ENCODE measurements at places on chromosomes 3 and 15.

- no peak for DNase-seq
Measured at GRCh38 chr15:68993276-68993675, 21.2 kb upstream of the NOX5 start.

DNA sequence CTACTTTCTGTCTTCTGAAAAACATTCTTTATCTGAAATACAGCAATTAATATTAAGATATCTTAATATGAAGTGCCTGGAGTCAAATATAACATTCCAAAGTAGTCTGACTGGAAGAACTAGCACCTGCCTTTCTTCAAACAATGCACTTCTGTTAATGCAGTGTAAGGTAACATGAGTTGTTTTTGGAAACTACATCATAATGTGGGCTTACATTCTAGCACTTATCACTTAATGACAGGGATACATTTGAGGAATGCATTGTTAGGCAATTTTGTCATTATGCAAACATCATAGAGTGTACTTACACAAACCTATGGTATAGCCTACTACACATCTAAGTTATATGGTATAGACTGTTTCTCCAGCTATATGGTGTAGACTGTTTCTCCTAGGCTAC, 49.2 kb downstream of the SLC15A2 start:
- DNase-seq, result no peak

GRCh38 chr15:80072285-80072994, 13.0 kb downstream of the ZFAND6 start:
- DNase-seq, result no peak

DNA sequence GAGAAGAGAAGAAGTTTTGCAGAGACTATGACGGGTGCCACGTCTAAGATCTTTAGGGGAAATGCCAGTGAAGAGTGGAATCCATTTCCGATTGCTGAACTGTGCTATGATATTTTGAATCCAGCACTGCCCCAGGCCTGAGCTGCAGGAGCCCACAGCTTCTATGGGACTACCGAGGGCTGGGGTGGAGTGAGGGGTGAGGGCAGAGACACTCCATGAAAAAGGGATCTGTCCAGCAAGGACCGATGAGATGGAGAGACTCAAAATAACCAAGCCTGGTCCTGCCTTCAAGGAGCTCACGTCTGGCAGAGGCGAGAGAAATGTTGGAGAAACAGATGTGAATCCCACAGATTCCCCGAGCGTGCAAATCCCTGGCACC, 79.8 kb upstream of the MEF2A start:
- DNase-seq, result no peak

DNA sequence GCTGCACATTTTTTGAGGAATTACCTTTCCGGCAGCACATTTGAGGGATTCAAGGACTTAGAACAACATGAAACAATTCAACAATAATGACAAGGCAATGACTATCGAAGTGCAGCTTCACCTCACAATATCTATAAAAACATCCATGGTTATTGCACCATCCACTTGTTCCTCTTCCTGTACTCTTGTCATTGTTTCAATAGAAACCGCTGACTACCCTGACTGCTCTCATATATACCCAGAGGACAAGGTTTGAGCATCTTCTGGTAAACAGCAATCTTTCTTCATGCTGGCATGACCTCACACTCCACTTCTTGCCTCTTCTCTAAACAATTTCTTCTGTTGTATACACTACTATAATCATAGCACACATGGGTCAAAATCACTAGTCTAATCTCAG, 864.9 kb downstream of the FHIT start:
- DNase-seq, result no peak

- DNase-seq, result no peak
Measured at GRCh38 chr3:33833408-33834095, 35.1 kb downstream of the PDCD6IP start.

DNA sequence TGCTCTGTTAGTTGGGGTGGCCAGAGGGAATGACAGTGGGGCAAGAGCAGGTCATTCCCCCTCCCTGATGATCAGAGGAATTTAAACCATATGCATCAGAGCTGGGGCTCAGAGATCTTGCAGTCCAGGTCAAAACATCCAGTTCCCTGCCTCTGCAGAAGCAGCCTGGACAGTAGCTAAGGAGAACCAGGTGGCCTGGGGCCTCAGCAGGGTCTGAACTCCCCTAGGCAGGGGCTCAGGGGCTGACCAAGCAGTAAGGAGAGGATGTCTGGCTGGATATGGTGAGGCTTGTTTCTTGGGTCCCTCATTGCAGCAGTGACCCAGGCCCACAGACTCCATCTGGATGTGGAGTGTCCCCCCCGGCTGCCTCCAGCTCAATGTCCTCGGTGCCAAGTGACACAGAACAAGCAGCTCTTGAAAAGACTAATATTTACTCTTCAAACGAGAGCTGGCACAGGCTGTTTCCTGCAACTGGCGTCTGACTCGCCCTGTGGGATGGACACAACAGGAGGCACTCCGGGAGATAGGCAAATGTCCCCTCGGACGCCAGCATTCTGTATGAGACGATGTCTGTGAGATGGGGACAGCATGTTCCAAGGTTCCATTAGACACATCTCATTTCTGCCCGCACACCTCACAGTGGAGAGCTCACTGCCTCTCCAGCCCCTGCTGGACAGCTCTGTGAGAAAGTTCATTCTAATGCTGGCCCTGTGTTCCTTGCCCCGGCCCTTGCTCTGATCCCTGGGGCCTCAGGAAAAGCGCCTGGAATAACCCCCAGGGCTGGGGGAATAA, 37.1 kb downstream of the SEC22C start:
- DNase-seq, result peak; percentile 83

DNA sequence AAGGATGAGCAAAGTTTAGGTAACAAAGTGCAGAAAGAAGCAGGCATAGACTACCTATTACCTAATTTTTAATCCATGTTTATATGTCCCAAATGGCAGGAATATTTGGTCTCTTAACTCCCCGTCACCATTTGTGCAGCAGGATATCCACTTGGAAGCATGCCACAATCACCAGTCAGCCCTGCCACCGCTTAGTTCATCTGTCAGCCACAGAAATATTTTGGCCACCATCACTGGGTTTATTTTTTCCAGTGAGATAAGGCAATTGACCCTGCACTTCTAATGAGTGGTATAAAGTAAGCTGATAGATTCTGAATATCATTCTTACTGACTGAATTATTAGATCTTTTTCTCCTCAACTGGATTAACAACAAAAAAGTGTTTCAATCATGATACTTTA, 152.9 kb upstream of the SOX2 start:
- DNase-seq, result no peak

DNA sequence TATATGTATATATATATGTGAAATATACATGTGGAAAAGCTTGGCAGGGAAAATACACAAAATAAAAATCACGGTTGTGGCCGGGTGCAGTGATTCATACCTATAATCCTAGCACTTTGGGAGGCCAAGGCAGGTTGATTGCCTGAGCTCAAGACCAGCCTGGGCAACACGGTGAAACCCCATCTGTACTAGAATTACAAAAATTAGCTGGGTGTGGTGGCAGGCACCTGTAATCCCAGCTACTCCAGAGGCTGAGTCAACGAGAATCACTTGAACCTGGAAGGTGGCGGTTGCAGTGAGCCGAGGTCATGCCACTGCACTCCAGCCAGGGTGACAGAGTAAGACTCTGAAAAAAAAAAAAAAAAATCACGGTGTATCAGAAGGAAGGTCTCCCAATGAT, 20.8 kb upstream of the ARHGEF3 start:
- no peak for DNase-seq

DNA sequence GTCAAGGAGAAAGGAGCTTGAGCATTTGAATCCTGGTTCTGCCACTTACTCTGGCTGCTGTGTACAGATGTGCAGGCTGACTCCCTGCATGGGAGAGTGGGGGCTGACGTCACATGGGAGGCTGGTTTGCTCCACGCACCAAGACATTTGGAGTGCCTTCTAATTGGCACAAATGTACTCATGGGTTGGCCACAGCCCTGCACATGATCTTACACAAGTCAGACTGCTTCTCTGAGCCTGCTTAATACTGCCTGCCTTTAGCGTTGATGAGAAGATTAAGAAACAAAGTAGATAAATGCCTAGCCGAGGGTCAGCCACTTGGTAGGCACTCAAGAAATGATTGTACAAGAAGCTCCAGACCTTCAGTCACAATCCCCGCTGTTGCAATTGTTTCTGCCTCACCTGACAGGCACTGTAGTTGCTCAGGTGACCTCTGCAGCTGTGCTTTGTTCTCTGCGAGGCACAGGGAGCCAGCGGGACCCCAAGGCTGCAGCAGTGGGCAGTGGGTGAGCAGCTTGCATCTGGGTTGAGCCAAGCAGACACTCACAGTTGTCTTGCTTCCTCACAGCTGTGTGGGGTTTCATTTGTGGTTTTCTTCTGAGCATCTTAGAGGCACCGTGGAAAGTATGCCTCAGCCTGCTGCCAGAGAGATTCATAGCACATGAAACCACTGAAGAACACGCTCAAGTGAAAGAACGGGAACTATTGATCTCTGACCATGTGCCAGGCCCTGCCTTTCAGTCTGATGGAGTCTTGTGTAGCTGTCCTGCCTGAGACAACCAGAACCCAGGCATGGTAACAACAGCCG, 33.1 kb downstream of the GRK7 start:
- peak; percentile 85 for DNase-seq

DNA sequence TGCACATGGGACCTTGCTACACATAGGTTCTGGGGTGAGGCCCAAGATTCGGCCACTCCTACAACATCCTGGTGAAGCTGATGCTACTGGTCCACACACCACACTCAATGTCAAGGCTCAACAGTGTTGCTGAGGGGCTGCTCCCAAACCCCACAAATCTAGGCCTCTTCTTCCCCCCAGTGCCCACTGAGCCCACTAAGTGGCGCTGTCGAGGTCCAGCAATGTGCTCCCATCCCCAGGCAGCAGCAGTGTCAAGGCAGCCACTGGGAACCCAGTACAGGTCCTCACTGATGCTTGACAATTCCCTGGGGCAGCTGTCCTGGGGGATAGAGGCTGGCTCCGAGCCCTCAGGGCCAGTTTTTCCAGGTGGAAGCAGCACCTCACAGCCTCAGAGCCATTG, 21.5 kb downstream of the SCN5A start:
- DNase-seq, result no peak

- no peak for DNase-seq
Measured at GRCh38 chr15:59662260-59662659, 4.9 kb upstream of the GTF2A2 start.

DNA sequence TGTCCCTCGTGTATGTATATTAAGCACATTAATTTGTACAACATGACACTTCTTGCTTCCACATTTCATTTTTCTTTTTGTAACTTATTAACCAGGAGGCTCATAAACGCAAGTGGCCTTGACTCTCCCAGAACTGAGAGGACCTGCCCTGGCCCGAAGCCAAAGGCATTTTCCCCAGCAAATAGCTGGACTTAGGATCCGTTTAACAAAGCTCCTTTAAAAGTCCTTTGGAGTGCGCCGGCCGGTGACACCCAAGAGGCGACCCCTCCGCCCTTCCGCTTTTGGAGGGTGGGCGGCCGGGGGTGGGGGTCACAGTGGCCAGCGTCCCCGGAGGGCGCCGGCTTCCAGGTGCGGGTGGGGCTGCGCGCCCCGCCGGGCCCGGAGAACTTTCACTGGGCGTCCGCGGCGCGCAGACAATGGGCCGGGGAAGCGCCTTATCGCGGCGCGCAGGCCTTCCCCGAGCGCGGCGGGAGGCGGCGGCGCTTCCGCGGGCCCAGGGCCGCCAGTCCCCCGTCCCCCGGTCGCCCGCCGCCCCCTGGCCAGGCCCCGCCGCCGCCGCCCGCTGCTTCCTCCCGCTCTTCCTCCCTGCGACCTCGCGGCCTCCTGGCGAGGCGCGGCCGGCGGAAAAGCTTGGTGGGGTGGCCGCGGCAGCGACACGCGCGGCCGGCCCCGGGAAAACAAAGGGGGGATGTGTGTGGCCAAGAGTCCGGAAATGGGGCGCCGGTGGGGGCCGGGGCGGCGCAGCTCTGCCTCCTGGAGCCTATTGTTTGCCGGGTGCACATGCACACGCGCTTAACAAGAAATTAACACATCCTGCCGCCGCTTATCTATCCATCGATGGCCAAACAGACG, 613.4 kb downstream of the MCTP2 start:
- DNase-seq, result peak; percentile 87

DNA sequence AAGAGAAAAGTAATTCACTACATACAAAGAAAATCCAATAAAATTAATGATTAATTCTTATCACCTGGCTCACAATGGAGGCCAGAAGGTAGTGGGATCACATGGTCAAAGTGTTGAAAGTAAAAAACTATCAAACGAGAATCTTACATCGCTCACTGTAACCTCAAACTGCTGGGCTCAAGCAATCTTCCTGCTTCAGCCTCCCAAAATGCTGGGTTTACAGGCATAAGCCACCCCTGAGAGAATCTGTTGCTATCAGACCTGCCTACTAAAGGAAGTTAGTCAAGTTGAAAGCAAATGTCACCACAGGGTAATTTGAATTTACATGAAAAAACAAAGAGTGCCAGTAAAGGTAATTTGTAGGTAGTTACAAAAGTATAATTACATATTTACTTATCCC, 103.3 kb downstream of the PCCB start:
- no peak for DNase-seq

DNA sequence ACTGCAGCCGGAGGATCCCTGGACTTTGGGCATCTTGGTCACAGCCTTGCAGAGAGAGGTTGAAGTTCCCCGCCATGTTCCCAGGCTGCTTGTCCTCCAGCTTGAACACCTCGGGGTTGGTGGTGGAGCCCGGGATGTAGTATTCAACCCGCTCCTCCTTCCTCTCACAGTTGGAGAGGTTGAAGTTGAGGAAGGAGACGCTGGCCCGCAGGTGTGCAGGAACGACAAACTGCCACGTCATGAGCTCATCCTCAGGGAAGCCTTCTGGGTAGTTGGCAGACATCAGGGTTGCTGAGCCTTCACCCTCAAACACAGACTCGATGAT, 35.7 kb downstream of the CDCP1 start:
- no peak for DNase-seq

- DNase-seq, result peak; percentile 87
Measured at GRCh38 chr3:155382396-155383042, 89.0 kb upstream of the STRIT1 start.

GRCh38 chr15:45333550-45333949, 44.8 kb downstream of the GATM start:
- DNase-seq, result no peak

- no peak for DNase-seq
Measured at GRCh38 chr3:99858469-99858868, 40.8 kb downstream of the CMSS1 start.

GRCh38 chr3:49877716-49878115, 8.0 kb upstream of the CAMKV start:
- no peak for DNase-seq

- no peak for DNase-seq
Measured at GRCh38 chr3:126748701-126749546, 44.9 kb downstream of the CHCHD6 start.

DNA sequence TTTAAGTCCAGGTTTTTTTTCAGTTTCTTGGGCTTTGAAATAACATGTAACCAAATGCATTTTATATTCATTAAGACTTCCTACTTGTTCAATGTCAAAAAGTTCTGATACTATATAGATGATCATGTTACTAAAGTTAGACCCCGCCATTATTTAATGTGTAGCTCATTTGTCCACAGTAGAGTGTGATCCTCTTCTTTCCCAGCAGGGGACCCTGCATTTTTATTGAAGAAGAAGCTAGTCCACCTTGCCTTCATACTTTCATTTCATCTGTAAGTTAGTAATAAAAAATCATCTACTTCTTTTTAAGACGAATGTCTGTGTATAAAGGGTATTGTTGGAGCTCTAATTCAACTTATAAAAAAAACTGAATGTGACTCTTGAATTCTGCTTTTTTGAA, 404.6 kb downstream of the SI start:
- DNase-seq, result no peak
